CD4-positive, alpha-beta T cell treated with Interleukin-17A for 1 hour (primary cell): ENCODE measurements at places on chromosomes 16 and 17.

DNA sequence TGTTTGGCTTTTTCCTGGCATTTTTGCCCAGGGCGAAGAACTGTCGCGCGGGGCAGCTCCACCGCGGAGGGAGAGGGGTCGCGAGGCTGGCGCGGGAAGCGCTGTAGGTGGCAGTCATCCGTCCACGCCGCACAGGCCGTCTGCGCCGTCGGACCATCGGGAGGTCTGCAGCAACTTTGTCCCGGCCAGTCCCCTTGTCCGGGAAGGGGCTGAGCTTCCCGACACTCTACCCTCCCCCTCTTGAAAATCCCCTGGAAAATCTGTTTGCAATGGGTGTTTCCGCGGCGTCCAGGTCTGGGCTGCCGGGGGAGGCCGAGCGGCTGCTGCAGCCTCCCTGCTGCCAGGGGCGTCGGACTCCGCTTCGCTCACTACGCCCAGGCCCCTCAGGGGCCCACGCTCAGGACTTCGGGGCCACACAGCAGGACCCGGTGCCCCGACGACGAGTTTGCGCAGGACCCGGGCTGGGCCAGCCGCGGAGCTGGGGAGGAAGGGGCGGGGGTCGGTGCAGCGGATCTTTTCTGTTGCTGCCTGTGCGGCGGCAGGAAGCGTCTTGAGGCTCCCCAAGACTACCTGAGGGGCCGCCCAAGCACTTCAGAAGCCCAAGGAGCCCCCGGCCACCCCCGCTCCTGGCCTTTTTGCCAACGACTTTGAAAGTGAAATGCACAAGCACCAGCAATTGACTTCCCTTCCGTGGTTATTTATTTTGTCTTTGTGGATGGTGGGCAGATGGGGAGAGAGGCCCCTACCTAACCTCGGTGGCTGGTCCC, 2.3 kb upstream of the CBX4 start:
- no peak for DNase-seq

DNA sequence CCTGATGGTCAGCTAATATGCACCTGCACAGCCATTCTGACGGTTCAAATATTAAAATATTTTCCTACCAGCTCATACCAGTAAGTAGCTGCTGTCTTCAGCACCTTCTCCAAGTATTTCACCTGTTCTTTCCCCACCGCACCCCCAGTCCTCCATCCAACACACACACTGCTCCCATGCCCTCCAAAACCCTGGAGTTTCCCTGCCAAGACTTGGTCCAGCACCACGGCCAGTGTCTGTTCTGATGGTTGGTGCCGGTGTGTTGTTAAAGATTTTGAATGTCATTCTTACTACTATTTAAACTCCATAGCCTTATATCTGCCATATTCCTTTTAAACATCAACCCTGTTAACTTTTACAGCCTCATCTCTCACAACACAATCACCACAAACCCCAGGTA, 142.4 kb downstream of the GSG1L start:
- DNase-seq = no peak

DNA sequence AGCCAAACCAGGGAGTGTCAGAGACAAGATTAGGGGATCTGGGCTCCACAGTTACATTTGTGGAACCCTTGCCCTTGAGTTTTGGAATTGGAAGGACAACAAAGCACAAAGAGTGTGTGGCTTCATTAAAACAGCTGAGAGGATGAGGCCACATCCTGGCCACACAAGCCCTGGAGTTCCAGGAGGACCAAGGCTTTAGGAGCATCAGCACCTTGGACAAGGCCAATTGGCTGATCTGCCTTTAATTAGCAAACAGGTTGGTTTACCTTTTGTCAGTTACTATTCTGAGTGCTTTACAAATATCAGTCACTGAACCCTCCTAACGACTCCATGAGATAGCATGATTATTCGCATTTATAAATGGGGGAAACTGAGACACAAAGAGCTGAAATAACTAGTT, 54.7 kb downstream of the SLC6A2 start:
- no peak for DNase-seq

DNA sequence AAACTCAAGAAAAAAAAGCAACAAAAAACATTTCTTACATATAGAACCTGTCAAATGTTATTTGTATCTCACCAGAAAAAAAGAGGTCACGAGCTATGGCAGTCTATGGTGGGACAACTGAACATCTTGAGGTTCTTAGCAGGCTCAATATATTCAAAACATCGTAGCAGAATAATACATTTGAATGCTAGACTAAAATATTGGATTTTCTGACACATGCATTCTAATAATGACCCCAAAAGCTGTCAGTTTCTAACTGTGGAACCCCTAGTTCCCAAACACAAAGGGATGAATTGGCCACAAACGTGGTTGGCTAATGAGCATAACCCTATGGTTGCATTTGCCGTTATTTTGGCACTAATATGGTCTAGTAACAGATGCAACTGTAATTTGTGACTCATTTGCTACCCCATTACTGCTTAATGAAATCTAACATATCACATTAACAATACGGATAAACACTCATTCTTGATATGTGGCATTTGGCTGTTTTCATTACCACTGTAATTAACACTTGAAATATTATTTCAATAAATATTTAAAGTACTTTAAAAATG, 81.2 kb downstream of the TOX3 start:
- no peak for DNase-seq

DNA sequence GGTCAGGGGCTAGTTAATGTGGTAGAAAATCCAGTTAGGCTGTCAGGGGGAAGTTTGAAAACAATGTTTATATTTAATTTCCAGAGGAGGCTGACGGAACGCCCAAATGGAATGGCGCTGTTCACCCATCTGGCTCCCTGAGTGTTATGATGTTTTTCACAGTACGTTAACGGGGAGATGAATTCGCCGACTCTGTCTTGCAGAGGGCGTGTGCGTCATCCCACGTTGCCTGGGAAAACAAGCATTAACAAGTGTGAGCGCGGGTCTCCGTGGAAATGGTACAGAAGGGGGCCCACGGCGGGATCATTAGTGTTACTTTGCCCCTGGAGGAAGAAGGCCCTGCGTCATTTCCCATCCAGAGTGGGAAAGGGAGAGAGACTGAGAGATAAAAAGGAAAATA, 29.6 kb downstream of the RGS9 start:
- DNase-seq = no peak

DNA sequence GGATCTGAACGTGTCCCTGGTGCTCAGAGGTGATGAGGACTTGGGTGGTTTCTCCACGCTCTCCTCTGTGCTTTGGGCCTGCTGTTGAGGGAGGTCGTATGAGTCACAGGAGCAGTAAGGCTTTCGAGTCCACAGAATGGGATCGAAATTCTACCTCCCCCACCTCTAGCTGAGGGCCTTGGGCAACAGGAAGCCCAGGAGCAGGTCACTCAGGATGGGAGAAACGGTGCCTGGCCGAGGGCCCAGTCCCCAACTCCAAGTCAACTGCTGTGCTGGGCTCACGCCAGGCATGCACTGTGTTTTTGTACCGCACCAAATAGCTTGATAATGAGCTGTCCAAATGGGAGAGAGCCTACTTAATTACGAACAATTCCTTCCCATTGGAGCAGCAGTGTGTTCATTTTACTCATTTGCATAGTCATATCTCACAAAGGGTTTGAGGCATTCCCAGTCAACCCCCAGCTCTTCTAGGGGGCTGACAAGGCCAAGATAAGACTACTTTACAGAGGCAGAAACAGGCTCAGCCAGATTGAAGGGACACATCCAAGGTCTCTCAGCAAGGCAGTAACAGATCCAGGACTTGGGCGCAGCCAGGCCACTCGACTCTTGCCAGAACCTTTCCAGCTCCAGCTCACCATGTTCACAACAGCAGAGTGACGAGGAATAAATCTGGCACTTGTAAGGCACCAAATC, 53.6 kb downstream of the WNT3 start:
- DNase-seq = no peak

- DNase-seq = no peak
Observed at GRCh38 chr16:17459903-17460521, 10.7 kb downstream of the XYLT1 start.

GRCh38 chr16:3256146-3256865, at the start of gene MEFV:
Gene MEFV (minus strand): TSS chr16:3256633. CDS start chr16:3256587, 46 bp downstream.
- no peak for DNase-seq

- no peak for DNase-seq
Observed at GRCh38 chr17:75481194-75482068, 25.0 kb downstream of the TMEM94 start.

GRCh38 chr16:82280867-82281266, 110.8 kb upstream of the MPHOSPH6 start:
- no peak for DNase-seq

- no peak for DNase-seq
Observed at GRCh38 chr16:65932350-65933072, 434.0 kb upstream of the CDH5 start.

DNA sequence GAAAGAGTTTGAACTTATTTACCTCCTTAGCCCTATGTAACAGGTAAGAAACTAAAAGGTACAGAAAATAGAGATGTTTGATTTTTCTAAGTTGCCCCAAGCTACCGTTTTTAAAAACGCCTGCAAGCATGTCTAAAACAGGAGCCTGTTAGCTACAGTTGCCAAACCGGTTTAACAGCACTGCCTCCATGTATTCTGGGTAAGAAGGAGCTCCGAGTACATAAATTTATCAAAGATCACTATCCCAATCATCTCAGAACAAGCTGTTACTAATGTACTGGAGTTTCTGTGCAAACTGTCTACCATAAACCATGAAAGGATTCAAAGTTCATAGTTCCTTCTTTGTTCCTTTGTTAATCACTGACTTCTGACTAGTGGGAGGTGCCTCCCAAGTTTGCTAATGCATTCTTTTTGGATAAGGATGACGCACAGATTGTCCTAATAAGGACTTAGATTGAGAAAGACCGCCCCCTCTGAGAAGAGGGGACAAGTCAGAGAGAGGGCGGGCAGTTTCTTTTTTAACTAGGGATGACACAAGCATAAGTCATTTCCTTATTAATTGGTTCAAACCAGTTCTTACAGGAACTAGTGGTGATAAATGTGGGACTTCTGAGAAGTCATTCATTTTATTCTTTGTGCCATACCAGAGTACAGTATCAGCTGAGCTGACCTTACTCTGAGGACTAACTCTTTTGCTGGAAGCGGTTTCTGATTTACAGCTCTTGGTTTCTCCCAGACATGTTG, 55.3 kb downstream of the TUBD1 start:
- peak; percentile 96 for DNase-seq

DNA sequence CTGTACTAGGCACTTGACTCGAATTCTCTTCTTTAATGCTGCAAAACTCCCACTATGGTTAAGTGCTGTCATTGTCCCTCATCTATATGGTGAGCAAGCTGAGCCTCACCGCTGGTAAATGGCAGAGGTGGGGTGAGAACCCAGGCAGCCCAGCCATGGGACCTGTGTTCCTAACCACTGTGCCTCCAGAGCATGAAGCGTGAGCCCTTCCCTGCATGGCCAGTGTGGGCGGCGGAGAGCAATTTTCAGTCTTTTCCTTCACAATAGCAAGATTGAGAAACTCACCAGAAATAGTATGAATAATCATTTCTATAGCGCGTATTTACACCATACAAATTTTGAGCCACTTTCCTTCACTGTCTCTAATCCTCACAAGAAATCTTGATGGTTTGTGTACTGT, 9.2 kb downstream of the BFAR start:
- DNase-seq = no peak

- DNase-seq = no peak
Observed at GRCh38 chr17:81902023-81902652, at the start of gene NPB. Gene NPB (plus strand): TSS chr17:81902238. CDS start chr17:81902278, 40 bp downstream.

DNA sequence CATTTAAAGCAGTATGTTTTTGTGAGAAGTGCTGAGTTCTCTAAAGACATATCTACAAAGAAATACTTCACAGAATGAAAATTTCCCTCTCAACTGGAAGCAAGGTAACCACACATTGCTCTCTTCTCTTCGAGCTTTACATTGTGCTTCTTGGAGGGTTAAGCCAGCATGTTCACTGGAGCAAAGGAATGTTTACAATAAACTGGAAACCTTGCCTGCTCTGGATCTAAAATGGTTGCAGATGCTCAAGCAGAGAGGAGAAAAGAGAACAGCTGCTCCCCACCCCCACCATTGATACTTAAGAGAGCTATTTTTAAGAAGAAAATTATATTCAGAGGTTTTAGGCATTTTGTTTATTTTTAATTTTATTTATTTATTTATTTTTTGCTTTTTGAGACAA, 213.1 kb downstream of the CEP112 start:
- DNase-seq = no peak

- DNase-seq = no peak
Observed at GRCh38 chr17:53012364-53012763, 810.4 kb upstream of the KIF2B start.
